ENCODE measurements at places on chromosomes 7 and 10.

DNA sequence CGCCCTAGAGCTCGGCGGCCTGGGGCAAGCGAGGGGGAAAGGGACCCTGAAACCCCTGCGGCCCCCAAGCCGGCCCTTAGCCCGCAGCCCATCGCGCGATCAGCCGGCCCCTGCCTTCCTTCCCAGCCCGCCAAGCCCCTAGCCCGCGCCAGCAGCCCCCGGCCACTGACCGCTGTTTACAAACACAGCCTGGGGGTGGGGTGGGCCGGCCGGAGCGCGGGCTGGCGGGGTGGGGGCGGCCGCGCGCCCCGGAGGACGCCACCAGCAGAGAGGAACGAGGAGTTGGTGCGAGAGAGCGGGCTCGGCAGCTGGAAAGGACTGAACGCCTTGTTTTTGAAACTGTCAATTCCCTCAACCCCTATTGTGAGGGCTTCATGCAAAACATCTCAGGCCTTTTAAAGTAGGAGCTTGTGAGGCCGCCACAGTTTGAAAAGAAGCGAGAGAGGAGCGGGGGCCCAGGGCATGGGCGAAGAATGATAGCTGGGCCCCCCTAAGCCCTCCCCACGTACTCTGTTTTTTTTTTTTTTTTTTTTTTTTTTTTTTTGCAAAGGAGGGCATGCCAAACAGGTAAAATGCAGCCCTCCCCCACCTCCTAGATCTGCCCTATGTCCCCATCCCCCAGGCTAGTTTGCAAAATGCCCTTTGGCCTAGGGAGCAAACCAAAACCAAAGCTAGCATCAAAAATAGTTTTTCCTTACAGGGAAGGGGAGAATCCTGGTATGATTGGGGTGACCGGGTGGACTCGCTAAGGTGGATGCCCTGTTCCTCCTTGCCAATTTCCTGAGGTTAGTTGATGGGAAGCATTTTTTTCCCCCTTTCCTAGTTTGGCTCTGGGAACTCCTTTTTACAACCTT, 15.0 kb downstream of the SKIDA1 start:
- no peak for DNase-seq

DNA sequence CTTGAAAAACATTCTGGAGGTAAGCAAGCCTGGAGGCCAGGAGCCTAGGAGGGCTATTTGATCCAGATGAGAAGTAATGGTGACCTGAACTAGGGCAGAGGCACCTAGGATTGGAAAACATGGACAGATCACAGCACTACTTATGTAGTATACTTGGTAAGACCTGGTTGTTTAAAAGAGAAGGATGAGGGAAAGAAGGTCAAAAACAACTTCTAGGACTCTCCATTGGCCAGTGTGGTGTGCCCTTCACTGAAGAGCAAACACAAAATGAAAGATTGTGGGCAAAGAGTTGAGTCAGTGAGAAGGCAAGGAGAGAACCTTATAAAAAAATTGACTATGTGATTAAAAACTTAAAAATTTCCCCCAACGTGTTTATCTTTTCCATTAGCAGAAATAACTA, 14.3 kb downstream of the ANKRD1 start:
- DNase-seq, result no peak

DNA sequence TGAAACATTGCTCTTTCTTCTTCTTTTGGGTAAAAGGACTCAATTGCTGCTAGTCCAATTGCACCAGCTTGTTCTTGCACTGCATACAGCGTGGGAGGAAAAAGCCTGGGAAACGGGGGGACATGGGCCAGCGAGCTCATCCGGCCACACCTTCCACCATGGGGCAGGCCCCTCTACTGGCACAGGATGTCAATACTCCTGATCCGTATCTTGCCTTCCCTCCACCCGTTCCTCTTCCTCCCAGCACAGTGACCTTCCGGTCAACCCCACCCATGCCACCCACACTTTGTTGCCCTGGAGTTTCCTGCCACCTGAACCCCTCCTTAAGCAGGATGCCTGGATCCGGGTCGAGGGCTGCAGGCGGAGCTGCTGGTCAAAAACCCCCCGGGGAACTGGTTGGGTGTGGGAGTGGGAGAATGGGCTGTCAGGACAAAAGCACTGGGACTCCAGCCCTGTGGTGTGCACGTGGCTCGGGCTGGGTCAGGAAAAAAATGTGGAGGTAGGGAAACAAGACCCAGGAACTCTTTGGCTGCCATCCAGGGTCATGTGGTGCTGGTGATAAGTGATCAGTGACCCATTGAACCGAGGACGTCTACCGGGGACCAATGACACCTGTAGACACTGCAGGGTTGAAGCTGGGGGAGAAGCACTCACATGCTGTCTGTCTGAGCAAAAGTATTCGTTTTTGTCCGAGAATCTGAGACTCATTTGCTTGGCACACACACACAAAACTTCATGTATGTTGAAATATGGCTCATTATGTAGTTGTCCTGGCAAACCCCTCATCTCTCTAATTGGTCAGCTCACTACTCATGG, 8.1 kb downstream of the IL2RA start:
- DNase-seq, result no peak

DNA sequence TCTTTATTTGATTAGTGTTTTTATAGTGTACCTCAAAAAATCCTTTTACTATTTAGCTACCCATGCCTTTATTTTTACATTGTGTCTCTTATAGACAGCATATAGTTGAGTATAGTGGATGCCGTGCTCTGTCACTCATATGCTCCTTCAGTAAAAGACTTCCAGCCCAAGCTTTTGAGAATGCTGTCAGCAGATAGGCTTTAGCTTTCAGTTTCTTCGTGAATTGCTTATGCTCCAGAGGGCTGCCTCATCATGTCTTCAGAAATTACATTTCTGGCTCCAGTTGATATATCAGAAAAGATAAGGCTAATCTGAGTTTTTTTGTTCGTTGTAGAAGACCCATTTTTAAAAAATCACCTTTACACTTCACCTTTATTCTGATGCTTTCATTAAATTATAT, 332.0 kb downstream of the NXPH1 start:
- no peak for DNase-seq

GRCh38 chr7:90473814-90474213, 4.4 kb downstream of the PTTG1IP2 start:
- no peak for DNase-seq

- DNase-seq, result no peak
Measured at GRCh38 chr10:107889105-107889504, 724.6 kb upstream of the SORCS1 start.

- no peak for DNase-seq
Measured at GRCh38 chr10:17668435-17669184, 24.7 kb downstream of the STAM start.

DNA sequence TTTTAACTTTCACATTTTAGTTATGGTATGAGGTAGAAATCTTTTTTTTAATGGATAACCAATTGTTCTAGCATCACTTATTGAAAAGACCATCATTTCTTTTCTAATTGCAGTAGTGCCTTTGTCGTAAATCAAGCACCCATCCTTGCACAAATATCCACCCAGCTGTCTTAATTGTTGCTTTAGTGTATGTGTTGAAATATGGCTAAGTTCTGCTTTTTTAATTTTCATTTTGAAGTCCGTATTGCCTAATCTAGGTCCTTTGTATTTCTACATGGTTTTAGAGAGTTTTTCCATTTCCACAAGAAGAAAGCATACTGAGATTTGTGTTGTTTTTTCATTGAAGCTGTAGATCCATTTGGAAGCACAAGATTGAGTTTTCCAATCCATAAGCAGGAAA, 259.6 kb upstream of the SEMA3E start:
- no peak for DNase-seq

GRCh38 chr10:11538834-11539190, 72.6 kb downstream of the USP6NL start:
- DNase-seq, result no peak

- DNase-seq, result no peak
Measured at GRCh38 chr7:29565224-29565630, 1.6 kb downstream of the PRR15 start.

DNA sequence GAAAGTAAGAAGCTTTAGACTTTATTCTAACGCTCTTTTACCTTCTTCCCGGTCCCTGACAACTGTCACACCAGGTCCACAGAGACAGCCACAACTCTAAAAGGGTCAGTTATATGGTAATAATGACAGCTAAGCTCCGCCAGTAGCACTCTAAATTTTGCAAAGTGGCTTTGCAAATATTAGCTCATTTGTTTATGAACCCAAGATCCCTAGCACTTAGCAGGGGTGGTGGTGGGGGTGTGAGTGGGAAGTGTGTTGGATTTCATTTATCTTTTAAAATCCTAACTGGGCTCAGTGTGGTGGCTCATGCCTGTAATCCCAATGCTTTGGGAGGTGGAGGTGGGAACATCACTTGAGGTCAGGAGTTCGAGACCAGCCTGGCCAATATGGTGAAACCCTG, 34.8 kb upstream of the SDK1 start:
- no peak for DNase-seq

DNA sequence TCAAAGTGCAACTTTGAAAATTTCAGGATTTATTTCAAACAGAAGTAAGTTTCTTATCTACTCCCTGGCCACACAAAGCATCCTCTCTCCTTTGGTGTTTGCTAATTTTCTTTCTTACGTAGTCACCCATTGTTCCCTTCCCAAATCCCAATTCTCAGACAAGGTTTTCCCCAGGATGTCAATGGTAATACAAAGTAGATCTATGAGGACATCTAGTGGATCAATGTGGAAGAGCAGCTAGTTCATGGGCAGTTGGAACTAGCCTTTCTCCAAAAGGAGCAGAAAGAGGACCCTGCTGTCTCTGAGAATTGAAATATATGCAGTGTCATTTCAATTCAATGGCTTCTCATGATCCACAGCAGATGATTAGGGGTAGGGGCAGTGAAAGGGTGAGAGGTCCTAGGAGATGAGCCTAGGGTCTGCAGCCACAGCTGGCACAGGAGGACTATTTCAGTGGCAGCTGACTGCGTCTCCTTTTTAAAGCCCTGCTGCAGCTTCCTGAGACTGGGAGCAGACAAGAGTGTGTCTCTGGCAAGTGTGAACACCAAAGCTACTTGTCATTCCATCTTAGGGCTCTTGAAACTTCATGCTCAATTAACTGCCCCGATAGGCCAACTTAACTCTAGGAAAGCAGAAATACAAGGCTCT, 632.6 kb downstream of the KCNMA1 start:
- no peak for DNase-seq

GRCh38 chr7:150939052-150939451, 39.1 kb downstream of the KCNH2 start:
- no peak for DNase-seq

DNA sequence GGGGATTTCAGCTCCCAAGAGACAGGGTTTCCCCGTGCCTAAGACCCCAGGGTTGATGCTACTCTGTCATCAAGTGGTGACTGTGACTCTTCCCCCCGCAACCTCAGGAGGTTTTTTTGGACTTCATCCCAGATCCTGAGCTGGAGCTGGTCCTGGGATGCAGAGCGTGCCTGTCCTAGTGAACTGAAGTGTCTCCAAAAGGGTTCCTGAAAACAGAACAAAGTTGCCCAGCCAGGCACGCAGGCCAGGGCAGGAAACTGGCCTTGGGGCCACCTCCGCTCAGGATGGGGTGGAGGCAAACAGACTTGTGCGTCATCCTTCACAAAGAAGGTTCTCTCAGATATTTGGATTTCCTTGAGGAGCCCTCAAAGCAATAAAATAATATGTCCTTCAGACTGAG, 118.9 kb downstream of the ITIH5 start:
- DNase-seq, result no peak

GRCh38 chr7:100154651-100155491, 3.7 kb downstream of the TRAPPC14 start:
- no peak for DNase-seq

DNA sequence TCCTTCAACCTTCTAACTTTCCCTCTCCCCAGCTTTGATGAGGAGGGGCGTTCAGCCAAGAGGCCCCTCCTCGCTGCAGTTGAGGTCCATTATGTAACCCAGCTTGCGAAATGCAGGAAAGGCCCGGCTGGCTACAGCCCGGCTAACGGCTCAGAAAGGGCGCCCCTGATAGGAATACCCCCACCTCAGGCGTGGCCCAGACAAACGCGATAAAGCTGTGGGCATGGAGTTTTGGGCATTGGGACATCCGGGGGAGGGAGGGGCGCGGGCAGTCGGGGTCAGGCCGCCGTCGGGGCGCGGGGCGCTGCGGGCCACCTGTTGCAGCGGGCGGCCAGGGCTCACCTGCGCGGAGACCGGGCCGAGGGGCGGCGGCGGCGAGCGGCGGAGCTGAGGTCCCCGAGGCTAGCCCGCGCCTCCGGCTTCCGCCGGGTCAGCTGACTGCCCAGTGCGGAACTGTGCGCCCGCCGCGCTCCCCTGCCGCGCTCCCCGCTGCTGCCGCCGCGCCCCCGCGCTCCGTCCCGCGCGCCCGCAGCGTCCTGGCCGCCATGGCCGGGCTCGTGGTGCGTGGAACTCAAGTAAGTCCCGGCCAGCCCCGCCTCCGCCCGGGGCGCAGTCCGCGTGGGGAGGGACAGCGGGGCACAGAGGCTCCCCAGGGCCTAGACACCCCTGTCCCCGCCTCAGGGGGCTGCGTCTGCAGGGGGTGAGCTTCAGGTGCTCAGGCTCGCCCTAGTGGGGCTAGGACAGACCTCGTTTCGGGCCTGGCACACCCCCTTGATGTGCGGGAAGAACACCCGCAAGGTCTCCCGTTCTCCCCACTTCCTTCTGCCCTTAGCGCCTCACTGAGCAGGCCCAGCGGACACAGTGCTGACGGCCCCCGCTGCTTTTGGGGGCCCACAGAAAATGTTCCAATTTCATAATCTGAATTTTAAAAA, at the start of gene LRMDA:
LRMDA (plus strand) TSS at position 445 of the 932 bp plus-strand sequence.
- DNase-seq, result no peak

DNA sequence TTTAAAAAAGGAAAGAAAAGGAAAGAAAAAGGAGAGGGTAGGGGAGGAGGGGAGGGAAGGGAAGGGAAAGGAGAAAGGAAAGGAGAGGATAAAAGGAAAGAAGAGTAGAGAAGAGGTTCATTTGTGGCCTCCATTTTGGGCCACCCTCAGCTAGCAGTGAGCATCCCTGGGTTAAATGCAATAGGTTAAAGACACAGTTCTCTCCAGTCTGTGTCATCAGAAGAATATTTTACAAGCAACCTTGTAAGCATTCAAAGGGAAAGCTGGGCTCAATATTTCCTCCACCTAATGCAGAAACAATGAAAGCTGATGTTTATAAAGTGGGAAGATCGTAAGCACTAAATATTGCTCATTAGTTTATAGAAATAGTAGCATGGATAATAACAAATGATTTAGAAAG, 219.1 kb upstream of the PITRM1 start:
- no peak for DNase-seq

GRCh38 chr7:3378390-3379150, 77.5 kb downstream of the SDK1 start:
- DNase-seq, result no peak

GRCh38 chr10:70440296-70441160, 953 bp downstream of the NODAL start:
- DNase-seq, result no peak

GRCh38 chr7:36820527-36821170, 96.4 kb upstream of the AOAH start:
- DNase-seq, result no peak

DNA sequence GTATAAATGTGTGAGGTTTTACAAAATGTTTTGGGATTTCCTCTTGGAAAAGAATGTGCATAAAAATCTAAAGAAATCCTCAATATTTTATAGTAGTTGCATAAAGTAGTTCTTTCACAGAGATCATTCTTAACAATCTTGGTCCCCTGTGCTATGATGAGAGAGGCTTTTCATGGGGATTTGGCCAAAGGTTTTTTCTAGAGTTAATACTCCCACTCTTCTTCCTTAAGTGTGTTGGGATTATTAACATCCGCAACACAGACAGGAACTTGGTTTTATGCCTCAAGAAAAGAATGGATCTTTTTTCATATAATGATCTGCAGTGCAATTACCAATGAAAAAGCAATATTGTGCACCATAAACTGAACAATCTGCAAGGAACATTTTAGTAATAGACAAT, 71.5 kb downstream of the AGMO start:
- DNase-seq, result no peak

GRCh38 chr7:84196084-84196503, 1.5 kb upstream of the SEMA3A start:
- DNase-seq, result no peak

Data from activated CD8-positive, alpha-beta memory T cell treated with anti-CD3 and anti-CD28 coated beads for 1 hour (primary cell).